ENCODE measurements at places on chromosomes 2 and 18.

DNA sequence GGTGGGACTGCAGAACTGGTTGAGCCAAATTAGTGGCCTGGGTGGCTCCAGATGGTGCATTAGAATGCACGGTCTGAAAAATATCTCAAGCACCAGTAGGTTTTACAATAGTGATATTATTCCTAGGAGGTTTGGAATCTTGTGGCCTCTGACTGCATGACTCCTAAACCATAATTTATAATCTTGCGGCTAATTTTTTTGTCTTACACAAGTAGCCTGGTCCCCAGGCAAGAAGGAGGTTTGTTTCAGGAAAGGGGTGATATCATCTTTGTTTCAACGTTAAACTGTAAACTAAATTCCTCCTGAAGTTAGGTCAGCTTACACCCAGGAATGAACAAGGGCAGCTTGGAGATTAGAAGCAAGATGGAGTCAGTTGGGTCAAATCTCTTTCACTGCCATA, 98.9 kb upstream of the ARL4C start:
- no peak for DNase-seq

- no peak for DNase-seq
These were observed 54.5 kb downstream of the MFSD6 start for GRCh38 chr2:190462611-190463010.

GRCh38 chr18:41967680-41968079, 12.6 kb downstream of the PIK3C3 start:
- no peak for DNase-seq

GRCh38 chr2:46299365-46300263, 2.4 kb downstream of the EPAS1 start:
- DNase-seq = no peak

- peak; percentile 13 for DNase-seq
These were observed 39.8 kb upstream of the ALPP start for GRCh38 chr2:232338759-232339106.
